ENCODE measurements at places on chromosomes 12 and 14. TPM values are rescaled to one million over a fixed set of nuclear protein-coding genes. Genes with fewer than 3 reads are reported as not detected.

DPPA3 gene
- not detected for total RNA-seq

PGAM5 gene
- 55.7 TPM for total RNA-seq

CCDC196 gene
- total RNA-seq, result not detected

TEX52 gene
- total RNA-seq, result not detected

FGD4 gene
- total RNA-seq, result 0.15 TPM

MORN3 gene
- 2.6 TPM for total RNA-seq

EXOC3L4 gene
- not detected for total RNA-seq

KRT83 gene
- total RNA-seq, result not detected

KCNA1 gene
- 0.05 TPM for total RNA-seq

KMT2D gene
- 49.0 TPM for total RNA-seq

ISCU gene
- total RNA-seq, result 103 TPM

GRCh38 chr12:40650038-40650704 is 42.1 kb upstream of the CNTN1 start:
- no peak for DNase-seq

DNA sequence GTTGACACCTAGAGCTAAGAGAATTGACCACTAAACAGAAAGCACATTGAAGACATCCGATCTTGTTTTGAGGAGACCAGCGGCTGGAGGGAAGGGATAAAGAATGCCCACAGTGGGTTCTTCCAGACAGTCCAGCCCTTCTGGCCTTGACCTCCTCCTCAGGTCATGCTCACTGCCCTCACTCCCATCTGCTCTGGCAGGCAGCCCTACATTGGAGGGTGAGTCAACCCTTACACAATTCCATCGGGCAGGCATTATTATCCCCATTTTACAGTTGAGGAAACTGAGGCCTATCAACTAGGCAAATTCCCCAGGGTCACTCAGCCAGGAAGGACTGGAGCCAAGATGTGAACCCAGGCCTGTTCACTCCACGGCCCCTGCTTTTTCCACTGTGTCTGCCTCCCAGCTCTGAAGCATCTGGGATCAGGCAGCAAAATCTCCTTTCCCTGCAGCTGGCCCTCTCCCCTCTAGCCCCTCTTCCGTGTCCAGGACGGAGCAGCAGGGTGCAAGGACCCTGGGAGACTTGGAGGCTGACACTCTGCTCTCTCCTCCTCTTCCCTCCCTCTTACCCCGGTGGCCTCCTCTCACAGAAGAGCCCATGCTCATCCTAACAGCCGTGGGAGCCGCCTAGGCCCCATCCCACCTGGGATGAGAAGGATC is 5.3 kb downstream of the SCNN1A start:
- DNase-seq, result no peak

DNA sequence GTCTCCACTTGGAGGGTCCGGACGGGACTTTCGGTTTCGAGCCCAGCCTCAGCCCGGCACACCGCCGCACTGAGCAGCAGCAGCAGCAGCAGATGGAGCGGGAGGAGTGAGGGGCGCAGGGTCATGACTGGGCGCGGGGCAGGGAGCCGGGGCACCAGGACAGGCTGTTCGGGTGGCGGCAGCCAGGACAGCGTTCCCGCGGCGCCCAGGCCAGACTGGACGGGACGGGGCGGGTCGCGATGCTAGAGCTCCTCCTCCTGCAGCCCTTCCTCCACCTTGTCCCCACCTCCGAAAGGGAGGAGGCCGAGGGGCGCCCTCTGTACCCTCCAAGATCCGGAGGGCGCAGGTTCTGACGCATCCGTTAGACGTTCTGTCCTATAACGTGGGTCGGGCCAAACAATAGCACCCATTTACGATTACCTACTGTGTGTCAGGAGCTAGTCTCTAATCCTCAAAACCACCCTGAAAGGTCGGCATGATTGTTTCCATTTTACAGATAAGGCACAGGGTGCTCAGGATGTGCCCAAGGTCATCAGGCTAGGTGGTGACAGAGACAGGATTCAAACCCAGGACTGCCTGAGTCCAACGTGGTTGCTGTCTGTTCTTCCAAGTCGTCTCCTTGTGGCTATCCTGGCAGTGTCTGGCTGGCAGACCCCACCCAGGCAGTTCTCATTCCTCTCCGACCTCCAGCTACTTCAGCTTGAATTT is at the start of gene FKBP11:
Gene FKBP11, minus strand, starts transcription at position 189 of the 708 bp plus-strand sequence. Its CDS starts 64 bp downstream, at position 125.
- DNase-seq, result peak; percentile 66

DNA sequence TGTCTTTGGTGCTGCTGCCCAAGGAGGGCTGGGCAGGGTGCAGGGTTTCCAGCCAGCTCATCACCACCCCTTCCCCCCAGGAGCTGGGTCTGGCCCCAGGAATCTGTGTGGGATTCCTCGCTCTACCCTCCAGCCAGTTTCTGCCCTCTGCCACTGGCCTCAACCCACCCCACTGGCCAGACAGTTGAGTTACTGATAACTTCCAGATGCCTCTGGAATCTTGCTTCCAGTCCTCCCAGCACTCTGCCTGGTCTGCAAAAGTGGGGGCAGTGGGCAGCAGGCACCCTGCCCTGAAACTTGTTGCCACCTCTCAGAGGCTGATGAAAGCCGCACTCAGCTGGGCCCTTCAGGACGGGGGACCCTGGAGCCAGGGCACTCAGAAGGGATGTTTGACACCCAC is 20.1 kb upstream of the TBX3 start:
- no peak for DNase-seq

GRCh38 chr14:50766338-50766886 is 64.5 kb downstream of the NIN start:
- no peak for DNase-seq

GRCh38 chr12:111975161-111975931 is 37.6 kb downstream of the TMEM116 start:
- no peak for DNase-seq

- DNase-seq, result no peak
Measured at GRCh38 chr14:101237252-101237616, 324.1 kb upstream of the DIO3 start.

- no peak for DNase-seq
Measured at GRCh38 chr14:99681101-99681831, 2.8 kb upstream of the CYP46A1 start.

DNA sequence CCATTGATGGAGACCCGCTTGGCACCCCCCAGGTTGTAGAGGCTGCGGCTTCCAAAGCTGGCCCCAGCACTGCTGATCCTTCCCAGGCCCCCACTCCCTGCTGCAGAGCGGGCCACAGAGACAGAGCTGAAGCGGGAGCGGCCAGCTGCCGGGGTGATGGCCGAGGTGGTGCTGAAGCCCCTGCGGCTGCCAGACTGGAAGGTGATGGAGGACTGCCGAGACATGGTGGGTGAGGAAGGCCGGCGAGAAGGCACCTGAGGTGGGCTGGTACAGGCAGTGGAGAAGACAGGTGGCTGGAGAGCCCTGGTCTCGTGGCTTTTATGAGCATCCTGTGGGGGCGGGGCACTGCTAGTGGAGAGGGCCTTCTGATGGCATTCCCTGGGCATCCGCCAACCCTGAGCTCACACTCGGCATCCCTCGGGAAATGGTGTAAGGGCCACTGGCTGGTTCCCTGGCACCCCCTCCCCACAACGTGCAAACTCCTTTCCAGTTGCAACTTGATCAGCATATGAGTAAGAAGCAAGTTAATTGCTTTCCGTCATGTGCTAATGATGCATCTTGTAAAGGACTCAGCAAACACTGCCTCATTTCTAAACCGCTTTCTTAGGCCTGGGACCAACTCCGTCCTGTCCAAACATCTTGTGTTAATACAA is at the start of gene KRT75:
Gene KRT75, minus strand, starts transcription at position 291 of the 653 bp plus-strand sequence. Its CDS starts 67 bp downstream, at position 224.
- no peak for DNase-seq

DNA sequence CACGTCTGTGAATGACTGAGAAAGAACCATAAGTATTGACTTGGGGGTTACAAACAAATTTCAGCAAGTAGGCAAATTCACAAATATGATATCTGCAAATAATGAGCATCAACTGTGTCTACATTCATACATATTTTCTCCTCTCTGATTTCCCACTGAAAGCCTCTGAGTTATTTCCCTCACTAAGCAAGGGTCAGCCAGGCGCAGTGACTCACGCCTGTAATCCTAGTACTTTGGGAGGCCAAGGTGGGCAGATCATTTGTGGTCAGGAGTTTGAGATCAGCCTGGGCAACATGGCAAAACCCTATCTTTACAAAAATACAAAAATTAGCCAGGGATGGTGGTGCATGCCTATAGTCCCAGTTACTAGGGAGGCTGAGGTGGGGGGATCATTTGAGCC is 80.8 kb downstream of the SLC25A21 start:
- DNase-seq, result no peak

DNA sequence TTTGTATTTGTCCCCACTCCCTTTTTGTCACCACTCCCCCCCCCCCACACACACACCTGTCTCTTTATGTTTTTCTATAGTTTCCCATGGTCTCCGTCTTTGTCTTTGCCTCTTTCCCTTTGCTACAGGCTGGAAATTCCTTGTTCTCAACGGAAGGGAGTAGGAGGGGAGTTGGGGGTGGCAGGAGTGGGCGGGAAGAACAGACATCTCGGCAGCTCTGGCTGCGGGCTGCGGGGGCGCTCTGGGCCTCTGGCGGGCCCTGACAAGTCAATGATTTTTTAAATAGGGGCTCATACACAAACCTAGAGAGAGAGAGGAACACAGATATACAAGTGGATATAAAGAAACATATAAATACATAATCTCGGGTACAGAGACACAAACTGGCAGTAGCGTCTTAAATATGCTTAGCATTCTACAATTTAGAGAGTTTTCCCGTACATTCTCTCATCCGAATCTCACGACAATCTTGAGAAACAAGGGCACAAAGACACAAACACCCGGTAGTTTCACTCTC is 2.4 kb upstream of the NAB2 start:
- DNase-seq, result peak; percentile 52

- no peak for DNase-seq
Measured at GRCh38 chr14:33563191-33563900, 387.5 kb downstream of the EGLN3 start.

- no peak for DNase-seq
Measured at GRCh38 chr12:89305373-89305772, 46.9 kb downstream of the DUSP6 start.

GRCh38 chr14:80213602-80214001 is 2.3 kb upstream of the DIO2 start:
- DNase-seq, result peak; percentile 13

DNA sequence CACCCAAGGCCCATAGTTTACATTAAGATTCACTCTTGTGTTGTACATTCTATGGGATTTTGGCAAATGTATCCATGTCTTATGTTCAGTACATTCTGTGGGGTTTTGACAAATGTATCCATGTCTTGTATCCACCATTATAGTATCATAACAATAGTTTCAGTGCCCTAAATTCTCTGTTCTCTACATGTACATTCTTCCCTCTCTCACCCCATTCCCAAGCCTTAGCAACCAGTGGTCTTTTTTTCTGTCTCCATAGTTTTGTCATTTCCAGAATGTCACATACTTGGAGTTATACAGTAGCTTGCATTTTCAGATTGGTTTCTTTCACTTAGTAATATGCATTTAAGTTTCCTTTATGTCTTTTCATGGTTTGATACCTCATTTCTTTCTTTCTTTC is 6.7 kb downstream of the TOGARAM1 start:
- no peak for DNase-seq

- DNase-seq, result no peak
Measured at GRCh38 chr14:23436327-23437132, 1.1 kb upstream of the MYH7 start.

DNA sequence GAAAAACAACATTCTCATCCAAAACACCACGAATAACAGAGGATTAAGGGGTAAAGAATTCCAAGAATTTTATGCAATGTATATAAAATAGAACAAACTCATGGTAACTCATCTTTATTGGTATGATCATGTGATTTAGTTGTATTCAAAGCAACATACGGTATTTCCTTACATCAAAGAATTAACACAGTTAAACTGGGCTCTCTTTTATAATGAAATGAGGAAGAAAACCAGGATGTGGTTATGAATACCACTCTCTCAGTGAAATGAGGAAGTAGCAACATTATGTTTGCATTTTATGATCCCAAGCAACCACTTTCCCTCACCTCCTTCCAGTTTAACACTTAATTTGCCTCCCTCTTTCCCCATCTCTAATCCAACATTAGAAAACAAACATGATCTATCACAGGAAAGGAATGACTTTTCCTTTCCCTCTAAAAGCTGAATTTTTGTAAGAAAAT is 22.9 kb downstream of the SPTLC2 start:
- no peak for DNase-seq

DNA sequence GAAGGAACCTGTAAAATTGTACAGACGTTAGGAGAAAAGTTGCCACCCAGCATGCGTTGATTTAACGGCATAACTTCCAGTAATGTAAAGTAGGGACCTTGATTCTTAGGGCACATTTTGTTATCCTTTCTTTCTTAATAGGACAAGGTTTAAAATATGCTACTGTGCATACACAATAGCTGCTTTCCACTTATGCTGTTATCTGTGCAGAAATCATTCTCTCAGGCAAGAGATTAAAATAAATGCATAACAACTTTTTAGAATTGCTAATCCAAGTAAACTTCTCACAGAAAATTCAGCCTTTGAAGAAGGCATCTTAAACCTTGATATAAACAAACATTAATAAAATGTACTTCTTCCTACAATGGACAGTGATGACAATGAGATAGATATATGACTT is 16.0 kb upstream of the PTCSC3 start:
- DNase-seq, result no peak

GRCh38 chr12:91804533-91804932 is 341.1 kb downstream of the BTG1 start:
- DNase-seq, result no peak

- no peak for DNase-seq
Measured at GRCh38 chr12:108305520-108305919, 33.6 kb downstream of the CMKLR1 start.

- no peak for DNase-seq
Measured at GRCh38 chr12:74608231-74608775, 70.7 kb downstream of the ATXN7L3B start.

GRCh38 chr12:66945189-66945817 is 266.4 kb upstream of the GRIP1 start:
- no peak for DNase-seq

DNA sequence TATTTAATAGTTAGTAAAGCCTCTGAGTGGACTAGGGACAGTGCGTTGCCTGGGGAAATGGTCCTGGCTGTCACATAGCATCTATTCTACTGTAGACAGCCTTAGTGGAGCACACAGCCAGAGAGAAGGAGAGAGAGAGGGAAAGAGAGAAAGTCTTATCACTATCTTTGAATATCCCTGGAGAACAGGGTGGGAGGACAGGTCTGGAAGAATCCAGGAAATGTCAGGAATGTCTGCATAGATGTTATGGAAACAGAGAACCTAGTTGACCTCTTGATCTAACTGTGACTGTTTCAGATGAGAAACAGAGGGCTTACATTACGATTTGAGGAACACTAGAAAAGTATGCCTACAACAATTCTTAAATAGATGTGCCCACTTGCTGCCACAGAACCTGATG is 92.8 kb downstream of the SLC15A5 start:
- DNase-seq, result no peak

- no peak for DNase-seq
Measured at GRCh38 chr14:24817212-24818057, 183.4 kb upstream of the GZMB start.

DNA sequence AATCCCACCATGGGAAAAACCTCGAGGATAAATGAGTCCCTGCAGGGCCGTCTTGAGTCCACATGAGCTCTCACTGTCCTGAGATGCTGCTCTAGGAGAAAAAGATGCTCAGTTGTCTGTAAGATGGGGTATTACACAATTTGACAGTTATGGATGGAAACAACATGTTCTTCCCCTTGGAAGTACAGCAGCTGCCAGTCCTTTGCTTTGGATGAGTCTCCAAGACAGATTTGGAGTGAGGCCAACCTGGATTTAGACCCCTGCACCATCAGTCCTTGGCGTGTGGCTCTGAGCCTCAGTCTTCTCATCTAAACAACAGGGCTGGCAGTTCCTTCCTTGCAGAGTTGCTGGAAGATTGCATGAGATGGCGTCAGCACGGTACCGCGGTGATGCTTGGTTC is 309.1 kb upstream of the FKBP4 start:
- DNase-seq, result no peak

- DNase-seq, result no peak
Measured at GRCh38 chr14:92565040-92565717, 51.6 kb downstream of the RIN3 start.
